ENCODE measurements at places on chromosomes 3 and 15. TPM values are rescaled to one million over a fixed set of nuclear protein-coding genes. Genes with fewer than 3 reads are reported as not detected.

DNA sequence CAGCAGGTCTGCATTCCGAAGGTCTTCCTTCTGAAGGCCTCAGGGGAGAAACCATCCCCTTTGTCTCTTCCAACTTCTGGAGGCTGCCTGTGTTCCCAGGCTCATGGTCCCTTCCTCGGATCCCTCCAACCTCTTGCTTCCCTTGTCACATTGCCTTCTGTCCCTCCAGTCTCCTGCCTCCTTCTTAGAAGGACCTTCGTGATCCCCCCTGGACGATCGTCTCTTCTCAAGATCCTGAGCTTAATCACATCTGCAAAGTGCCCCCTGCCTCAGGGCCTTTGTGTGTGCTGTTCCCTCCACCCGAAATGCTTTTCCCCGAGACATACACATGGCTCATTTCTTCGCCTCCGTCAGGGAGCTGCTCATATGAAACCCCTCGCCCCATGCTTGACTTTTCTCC, 505.8 kb downstream of the SHQ1 start:
- H3K4me3 ChIP-seq = no peak overlapping the region
- no peak overlapping the region for H3K27ac ChIP-seq
- no peaks in the 10 kb centered on the region for H3K36me3 ChIP-seq
- H3K4me1 ChIP-seq = peaks cover 38% of the 10 kb centered on the region
- DNase-seq = no peak

GRCh38 chr15:51380999-51381806, 39.7 kb downstream of the GLDN start:
- no peaks in the 10 kb centered on the region for H3K27me3 ChIP-seq
- no peak for DNase-seq
- H3K4me1 ChIP-seq = no peaks in the 10 kb centered on the region

The SH2D7 gene
- not detected for total RNA-seq

DNA sequence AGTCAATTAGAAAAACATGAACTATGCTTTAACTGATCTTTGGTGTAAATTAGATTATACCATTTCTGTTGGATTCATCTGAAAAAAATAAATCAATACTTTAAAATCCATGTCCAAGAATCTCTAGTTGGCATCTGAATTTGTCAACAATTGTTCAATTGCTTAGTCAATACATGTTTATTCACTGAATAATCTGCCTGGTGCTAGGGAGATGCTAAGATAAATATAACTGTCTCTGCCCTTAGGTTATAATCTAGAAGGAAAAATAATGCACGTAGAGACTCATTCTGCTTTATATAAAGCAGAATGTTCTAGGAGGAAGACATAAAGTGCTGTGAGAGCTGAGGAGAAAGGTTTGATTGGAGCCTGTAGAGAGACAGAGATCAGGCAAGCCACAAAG, 537.2 kb upstream of the IL12A start:
- H3K4me3 ChIP-seq = no peak overlapping the region
- H3K27me3 ChIP-seq = no peaks in the 10 kb centered on the region
- no peak overlapping the region for H3K27ac ChIP-seq
- H3K36me3 ChIP-seq = no peaks in the 10 kb centered on the region
- H3K4me1 ChIP-seq = no peaks in the 10 kb centered on the region

- no peak overlapping the region for H3K4me3 ChIP-seq
- H3K4me1 ChIP-seq = no peaks in the 10 kb centered on the region
- H3K27ac ChIP-seq = peak overlapping the region; percentile 64
- H3K27me3 ChIP-seq = no peaks in the 10 kb centered on the region
- H3K36me3 ChIP-seq = no peaks in the 10 kb centered on the region
- DNase-seq = peak; percentile 18
These were observed 154.9 kb downstream of the GREM1 start for GRCh38 chr15:32872621-32873283.

Measured in tibial nerve (tissue), 4 donors.